Type B pancreatic cell (in vitro differentiated cells): ENCODE measurements at places on chromosomes 4 and X.

GRCh38 chrX:134804779-134805178 is 146.5 kb upstream of the PLAC1 start:
- no peak for DNase-seq

GRCh38 chrX:40809210-40809609 is 73.9 kb upstream of the MED14 start:
- DNase-seq, result no peak

DNA sequence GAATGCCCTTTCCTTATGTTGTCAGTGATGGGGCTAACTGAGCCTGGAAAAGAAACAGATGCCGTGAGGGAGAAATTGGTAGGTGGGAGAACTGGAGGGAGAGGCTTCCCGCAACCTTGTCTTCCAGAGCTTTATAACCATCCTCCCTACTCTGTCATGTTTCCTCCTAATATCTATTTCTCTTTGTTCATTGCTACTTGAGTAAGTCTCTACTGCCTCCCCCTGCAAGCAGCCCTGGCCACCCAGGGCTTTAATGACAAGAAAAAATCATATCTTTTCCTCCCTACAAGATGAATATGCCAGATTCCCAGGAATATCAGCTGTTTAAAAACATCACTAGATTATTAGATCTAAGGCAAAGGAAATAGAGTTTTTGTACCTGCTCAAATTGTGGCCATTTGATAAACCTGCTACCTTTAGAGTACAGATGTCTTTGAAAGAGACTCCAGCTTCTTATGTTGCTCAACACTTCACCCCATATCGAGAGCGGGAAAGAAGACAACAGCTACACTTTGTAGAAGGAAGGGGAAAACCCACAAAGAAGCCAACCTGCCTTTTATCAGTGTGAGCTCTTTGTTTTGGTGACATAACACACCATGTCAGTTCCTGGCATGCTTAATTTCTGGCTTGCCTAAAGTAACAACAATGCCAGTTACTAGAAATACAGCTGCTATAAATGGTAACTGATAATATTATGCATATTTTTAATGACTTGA is 186.6 kb upstream of the LEF1 start:
- DNase-seq, result no peak

DNA sequence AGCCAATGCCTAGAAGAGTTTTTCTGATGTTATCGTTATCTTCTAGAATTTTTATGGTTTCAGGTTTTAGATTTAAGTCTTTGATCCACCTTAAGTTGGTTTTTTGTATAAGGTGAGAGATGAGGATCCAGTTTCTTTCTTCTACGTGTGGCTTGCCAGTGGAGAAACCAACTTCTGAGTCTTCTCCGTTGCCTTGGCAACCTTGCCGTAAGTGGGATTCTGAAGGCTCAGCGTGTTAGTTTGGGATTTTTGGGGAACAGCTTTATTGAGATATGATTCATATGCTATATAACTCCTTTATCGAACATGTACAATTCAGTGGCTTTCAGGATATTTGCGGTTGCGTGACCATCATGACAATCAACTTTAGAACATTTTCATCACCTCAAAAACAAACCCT is 17.7 kb downstream of the SMS start:
- DNase-seq, result no peak

DNA sequence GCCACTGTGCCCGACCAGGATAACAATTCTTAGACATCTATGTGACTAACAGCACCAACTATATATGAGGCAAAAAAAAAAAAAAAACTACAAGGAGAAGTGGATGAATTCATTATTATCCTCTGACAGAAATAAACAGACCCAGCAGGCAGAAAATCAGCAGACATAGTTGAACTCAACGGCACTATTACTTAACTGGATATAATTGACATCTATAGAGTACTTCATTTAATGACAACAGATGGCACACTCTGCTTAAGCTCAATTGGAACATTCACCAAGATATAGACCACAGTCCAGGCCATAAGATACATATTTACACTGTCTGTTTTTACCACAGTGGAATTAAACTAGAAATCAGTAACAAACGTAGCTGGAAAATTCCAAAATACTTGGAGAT is 13.3 kb downstream of the CLDN22 start:
- no peak for DNase-seq

- DNase-seq, result no peak
Observed at GRCh38 chr4:139660568-139661043, 5.0 kb upstream of the MGST2 start.

DNA sequence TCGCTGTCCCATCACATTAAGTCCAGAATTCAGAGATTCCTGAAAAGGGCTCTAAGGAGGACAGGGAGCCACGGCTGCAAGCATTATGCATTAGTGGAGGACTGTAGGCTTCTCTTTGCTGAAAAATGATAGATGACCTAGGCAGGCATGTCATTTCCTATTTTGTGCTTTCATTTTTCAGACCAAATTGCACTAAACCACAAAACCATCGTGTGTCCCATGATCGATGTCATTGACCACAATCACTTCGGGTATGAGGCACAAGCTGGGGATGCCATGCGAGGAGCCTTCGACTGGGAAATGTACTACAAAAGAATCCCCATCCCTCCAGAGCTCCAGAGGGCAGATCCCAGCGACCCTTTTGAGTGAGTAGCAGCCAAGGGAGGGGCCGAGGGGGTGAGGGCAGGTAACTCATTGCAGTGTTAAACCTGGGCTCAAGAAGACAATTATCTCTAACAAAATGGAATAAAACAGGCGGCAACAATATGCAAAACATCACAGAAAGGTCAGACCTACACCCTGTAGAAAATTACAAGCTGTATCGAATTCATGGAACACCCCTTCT is 355.2 kb upstream of the GALNT7 start:
- DNase-seq, result no peak

GRCh38 chrX:43702079-43702524 is 46.0 kb downstream of the MAOA start:
- no peak for DNase-seq

- no peak for DNase-seq
Observed at GRCh38 chrX:25726539-25726938, 411.6 kb upstream of the MAGEB18 start.

DNA sequence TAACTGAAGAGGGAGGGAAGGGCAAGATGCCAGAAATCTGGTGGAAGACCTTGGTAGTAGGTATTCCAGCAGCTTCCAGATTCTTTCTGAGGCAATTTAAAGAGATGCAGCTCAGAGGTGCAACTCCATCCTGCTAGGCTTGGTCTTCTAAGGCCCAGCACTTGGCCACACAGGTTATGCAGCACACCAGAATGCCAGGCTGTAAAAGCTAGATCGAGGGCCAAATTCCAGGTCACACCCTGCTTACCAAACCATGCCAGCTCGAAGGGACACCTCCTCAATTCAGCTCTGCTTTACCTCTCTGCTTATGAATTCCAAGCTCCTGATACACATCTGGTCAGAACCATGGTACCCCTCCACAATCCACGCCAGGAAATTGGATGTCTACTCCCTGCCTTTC is 19.8 kb upstream of the ATXN3L start:
- DNase-seq, result no peak

GRCh38 chr4:122224348-122224747 is 72.2 kb downstream of the BLTP1 start:
- DNase-seq, result no peak

DNA sequence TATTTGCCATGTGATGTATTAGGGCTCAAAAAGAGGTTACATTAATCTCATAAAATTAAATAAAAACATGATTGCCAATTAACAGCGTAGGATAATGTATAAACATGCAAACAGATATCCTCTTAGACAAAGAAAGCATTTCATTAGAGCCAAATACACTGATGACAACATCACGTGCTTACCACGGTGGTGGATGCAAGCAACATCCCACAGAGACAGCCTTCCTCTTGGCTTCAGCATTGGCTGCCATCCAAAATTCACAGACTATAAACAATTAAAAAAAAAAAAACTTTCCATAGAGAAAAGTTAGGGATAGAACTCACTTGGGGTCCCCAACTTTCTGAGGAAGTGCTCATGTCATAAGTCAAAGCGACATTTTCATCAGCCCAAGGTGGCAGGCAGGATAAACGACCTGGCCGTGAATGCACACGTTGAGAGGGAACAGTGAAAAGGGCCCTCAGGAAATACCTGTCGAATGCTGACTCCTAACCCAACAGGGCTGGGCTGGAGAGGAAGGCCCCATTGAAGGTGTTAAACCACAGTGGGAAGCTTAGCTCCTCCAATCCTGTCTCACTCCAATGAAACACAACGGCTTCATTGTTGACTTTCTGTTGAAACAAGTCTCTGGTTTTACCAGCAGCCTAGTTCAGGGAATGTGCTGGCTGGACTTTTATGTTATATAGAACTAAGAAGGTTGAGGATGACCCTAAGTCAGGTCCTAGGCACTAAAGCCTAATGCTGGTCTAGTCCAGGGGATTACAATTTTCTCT is 48.4 kb downstream of the IDS start:
- DNase-seq, result no peak

- no peak for DNase-seq
Observed at GRCh38 chr4:72136429-72136828, 104.6 kb downstream of the NPFFR2 start.

GRCh38 chr4:183392377-183392776 is 52.1 kb upstream of the CDKN2AIP start:
- no peak for DNase-seq

- no peak for DNase-seq
Observed at GRCh38 chr4:186029571-186030398, 39.2 kb upstream of the TLR3 start.

- no peak for DNase-seq
Observed at GRCh38 chr4:10733481-10734062, 49.0 kb upstream of the CLNK start.

DNA sequence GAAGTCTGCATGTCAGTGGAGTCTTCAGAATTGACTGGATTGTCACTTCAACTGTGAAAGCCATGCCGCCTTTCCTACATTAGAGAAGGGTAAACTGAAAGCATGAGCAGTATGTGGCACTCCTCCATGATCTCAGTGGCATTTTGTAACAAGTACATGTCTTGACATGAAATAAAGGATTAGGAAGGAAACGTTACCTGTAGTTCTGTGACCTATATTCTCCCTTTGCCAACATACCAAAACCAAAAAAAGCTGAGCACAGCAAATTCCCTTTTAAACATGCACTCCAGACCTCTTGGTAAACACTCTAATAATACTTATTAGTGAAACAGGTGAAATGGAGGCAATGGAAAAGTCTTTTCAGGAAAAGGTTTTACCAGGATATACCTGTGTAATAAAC is 344.2 kb downstream of the GRIA2 start:
- DNase-seq, result no peak
